NT2/D1 (cell line): ENCODE measurements at places on chromosomes 13 and 19.

DNA sequence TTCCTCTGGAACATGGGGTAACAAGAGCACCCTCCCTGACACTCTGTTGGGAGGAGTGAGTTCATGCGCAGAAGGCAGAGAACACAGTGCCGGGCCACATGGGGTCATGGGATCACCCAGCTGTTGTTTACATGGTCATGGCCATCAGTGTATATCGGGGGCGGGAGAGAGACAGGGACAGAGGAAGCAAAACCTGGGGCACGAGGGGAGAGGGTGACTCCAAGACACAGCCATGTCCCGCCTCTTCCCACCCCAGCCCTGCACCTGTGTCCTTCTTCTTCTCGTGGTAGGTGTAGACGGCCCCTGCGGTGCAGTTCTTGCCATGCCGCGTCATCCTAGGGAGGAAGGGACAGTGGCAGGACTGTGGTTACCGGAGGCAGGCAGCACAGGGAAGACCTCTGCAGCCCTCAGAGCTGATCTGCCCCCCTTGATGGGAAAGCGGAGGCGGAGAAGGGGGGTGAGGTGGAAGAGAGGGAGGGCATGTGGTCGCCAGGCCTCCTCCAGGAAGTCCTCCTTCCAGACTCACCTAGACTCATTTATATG is 19.9 kb downstream of the NOSIP start:
- DNase-seq = no peak

DNA sequence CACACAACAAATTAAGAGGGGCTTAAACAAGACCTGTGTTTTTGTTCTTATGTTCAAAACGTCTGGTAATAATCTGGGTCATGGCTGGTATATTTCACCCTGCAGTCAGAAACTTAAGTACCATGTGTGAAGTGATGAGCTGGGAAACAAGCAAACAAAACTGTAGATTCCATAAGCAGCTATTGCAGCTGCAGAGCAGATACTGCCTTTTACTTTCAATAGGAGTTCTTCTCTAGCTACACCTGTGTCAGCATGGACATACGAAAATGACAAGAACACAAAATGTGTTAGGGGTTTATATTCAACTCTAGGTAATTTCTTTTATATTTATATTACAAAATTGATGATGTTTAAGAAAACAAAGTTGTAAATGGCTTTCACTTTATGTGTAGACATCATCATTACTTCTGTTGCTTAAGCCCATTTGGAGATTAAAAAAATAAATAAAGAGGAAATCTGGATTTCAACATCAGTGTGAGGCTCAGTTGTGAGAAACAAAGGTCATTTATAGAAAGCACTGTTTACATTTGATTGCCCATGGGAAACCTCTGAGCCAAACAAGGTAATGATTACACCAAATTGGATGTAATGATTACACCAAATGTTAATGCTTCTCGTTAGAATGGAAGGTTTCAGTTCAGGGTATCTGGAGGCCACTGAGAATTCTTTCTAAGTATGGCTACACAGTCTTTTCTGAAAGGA is 451.0 kb upstream of the SLC10A2 start:
- DNase-seq = no peak

DNA sequence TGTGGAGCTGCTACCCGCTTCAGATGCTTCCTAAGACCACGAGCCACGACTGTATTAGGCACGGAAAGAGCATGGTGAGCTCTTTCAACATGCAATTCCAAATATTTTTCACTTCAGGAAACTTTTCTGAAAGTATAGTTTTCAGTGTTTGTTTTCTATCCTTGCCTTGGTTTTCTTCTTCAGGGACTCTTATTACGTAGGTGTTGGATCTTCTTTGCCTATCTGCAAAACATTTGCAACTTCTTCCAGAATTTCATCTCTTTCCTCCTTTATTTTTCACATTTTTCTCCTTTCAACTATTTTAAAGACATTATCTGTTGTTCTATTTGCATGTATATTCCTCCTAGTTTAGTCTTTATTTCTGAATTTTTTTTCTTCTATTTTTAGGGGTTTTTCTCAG is 148.9 kb upstream of the LSM14A start:
- DNase-seq = no peak

GRCh38 chr13:37029617-37030016 is 29.0 kb downstream of the EXOSC8 start:
- DNase-seq = no peak

GRCh38 chr13:113400621-113401451 is 36.9 kb upstream of the GRTP1 start:
- DNase-seq = no peak

- DNase-seq = no peak
Measured at GRCh38 chr13:94228763-94229162, 250.7 kb downstream of the DCT start.

DNA sequence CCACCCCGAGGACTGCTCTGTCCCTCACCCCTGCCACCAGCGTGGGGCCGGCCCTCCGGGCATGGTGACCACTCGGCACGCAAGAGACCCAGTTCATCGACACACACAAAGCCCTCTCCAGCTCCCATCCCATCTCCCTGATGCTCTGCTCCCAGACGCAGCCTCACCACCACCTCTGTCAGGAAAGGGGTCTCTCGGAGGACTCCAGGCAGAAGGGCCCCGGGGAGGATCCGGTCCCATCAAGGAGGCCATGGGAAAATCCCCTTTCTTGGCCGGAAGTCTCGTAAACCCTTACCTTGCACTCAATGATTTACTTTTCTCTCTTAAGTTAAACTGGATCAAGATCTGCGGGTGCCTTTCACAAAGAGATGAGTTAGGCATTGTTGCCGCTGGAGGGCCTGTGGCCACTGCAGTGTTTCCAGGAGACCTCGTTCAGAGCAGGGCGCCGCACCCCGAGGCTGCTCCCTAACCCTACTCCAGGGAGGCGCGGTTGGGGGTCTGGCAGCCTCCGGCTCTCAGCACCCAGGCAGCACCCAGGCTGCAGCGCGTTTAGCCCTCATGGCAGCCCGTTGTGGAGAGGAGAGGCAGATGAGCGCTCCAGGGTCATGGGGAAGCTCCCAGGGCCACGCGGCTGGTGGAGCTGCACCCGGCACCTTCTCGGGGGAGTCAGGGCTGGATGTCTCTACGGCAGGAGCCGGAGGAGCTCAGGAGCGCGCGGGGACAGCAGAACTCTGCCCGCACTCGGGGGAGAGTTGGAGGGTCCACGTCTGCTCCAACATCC is 31.0 kb downstream of the C2CD4C start:
- no peak for DNase-seq

- no peak for DNase-seq
Measured at GRCh38 chr19:18775586-18776287, 15.4 kb downstream of the COMP start.

GRCh38 chr19:53908106-53908934 is 758 bp upstream of the CACNG7 start:
- DNase-seq = peak; percentile 62

GRCh38 chr13:88217372-88217771 is 546.2 kb downstream of the SLITRK5 start:
- no peak for DNase-seq

DNA sequence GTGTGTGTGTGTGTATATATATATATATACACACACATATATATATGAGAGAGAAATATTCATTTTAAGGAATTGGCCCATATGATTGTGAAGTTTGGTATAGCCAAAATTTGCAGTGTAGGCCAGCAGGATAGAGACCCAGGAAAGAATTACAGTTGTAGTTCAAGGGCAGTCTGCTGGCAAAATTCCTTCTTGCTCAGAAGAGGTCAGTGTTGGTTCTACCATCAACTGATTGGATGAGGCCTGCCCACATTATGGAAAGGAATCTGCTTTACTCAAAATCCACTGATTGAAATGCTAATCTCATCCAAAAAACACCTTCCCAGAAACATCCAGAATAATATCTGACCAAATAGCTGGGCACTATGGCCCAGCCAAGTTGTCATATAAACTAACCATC is 24.0 kb downstream of the RNF6 start:
- no peak for DNase-seq

GRCh38 chr19:46000491-46001246 is 5.4 kb downstream of the CCDC61 start:
- no peak for DNase-seq
